ENCODE measurements at places on chromosomes 6 and 20.

DNA sequence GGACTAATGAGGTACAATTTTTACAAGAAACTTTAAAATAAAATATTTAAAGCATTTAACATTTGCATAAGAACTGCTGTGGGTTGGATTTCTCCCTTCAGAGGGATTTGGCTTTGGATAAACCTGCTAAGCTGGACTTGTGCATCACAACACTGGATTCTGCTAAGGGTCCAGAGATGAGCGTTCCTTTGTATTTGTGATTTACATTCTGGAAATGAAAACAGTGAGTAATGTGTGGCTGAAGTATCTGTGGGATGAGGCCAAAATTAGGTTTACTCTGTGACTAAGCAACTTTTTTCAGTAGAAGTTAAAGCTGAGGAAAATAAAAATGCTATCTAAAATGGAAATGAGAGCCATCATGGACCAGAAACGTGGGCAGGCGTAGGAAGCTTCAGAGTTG lies 494.3 kb downstream of the EPM2A start:
- DNase-seq: no peak

- DNase-seq: no peak
Observed at GRCh38 chr6:42320762-42321161, 103.1 kb upstream of the MRPS10 start.

GRCh38 chr20:1484438-1485116 lies 6.6 kb downstream of the SIRPB2 start:
- no peak for DNase-seq

GRCh38 chr6:135640449-135641111 lies 143.0 kb upstream of the AHI1 start:
- DNase-seq: no peak

GRCh38 chr6:121451250-121451649 lies 15.8 kb downstream of the GJA1 start:
- DNase-seq: no peak

GRCh38 chr6:11277275-11278206 lies 45.1 kb upstream of the NEDD9 start:
- DNase-seq: no peak

Measured in stimulated activated CD8-positive, alpha-beta memory T cell treated with anti-CD3 and anti-CD28 coated beads, Interleukin-2, amount 100 ng/mL, for 1 hour (primary cell).